NCI-H1436 treated with DMSO at 0.1 percent for 48 hours (cell line): ENCODE measurements at places on chromosomes 1 and 21.

- DNase-seq = no peak
Observed at GRCh38 chr1:246971090-246971721, 36.7 kb downstream of the ZNF695 start.

- DNase-seq = no peak
Observed at GRCh38 chr1:215475796-215476481, 91.2 kb upstream of the KCTD3 start.

DNA sequence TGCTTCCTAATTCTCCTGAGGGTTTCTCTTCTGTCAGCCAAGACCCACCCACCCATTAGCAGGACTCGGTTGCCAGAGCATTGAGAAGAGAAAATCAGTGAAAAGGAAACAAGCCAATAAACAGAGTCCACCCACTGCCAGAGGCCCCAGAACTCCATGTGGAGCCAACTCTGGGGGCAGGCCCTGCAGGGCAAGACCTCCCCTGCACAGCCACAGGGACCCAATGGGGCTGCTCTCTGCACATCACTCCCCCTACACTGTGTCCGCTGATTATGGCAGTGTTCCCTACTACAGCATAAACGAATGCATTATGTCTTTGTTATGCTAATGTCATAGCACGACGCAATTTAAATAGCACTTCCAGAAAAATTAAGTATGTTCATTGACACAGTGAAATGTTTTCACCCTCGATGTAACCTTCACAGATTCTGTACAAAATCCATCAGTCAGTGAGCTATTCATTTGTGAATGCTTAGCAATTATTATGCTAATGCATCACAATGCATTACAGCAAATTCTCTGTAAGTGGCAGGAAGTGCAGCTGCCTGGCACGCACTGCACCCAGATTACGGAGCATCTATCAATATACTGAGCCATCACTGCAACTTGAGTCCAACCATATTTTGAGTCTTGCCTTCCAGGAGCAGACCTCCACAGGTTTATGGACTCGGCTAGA lies 56.4 kb downstream of the GRIK3 start:
- no peak for DNase-seq

GRCh38 chr1:3193811-3194210 lies 124.8 kb downstream of the PRDM16 start:
- DNase-seq = no peak

DNA sequence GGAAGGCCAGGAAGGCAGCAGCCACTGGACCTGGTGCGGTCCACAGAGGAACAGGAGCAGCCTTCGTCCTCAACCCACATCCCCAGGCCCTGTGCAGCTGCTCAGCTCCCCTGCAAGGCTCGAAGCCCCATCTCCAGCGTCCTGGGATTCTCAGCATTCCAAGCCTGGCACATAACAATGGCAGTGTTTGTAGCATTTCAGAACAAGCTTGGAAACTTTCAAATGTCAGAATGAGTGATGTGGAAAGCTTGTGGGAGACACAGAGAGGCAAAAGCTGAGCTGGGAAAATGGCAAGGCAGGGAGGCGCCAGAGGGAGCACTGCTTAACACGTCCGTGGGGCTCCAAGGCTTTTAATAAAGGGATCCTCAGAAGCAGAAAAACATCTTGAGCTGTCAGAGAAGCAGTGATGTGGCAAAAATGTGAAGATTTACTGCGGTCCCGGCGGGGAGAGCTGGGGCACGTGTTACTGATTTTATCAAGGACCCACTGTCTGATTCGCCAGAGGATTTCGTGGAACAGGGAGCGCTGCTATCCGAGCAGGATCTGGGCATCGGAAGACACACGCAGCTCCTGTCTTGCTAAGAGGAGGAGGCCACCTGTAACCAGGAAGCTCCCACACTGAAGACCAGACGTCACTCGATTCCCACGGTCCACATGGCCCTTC lies 38.1 kb downstream of the TOMM20 start:
- DNase-seq = no peak

DNA sequence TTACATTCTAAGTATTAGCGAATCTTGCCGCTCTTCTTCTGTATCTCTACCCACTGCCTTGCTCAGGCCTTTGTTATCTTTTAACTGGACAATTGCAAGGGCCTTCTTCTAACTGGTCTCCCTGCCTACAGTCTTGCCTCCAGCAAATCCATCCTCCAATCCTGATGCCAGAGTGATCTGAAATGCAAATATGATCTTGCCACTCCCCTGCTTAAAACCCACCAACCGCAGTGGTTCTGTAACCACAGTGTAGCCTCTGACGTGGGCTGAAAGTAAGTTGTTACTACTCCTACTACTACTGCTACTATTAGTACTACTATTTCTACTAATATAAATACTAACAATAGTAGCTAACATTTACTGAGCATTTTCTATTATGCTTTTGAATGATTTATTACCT lies 12.4 kb downstream of the MOV10 start:
- DNase-seq = no peak

DNA sequence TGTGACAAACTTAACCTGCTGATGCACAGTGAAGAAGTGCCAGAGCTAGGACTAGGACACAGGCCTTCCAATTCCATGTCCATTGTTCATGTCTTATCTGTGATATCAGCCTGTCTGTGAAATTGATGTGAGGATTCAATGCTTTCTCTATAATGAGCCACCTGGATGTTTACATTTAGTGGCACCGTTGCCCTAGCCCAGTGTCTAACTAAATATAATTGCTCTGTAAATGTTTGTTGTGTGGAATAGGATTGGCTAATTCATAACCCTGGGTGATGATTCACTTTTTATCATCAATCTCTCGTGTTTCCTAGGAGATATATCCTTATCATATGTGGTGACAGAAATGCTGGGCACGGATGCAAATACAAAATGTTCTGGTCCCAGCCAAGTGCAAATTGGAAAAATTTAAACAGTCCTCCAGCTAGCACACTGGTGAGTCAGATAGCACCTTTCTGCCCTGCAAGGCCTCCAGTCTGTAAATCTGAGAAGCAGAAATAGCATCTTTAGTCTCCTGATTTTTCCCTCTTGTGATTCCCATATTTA lies 46.9 kb upstream of the GNG12 start:
- DNase-seq = peak; percentile 94

GRCh38 chr1:214935258-214935657 lies 147.3 kb upstream of the KCNK2 start:
- DNase-seq = no peak

DNA sequence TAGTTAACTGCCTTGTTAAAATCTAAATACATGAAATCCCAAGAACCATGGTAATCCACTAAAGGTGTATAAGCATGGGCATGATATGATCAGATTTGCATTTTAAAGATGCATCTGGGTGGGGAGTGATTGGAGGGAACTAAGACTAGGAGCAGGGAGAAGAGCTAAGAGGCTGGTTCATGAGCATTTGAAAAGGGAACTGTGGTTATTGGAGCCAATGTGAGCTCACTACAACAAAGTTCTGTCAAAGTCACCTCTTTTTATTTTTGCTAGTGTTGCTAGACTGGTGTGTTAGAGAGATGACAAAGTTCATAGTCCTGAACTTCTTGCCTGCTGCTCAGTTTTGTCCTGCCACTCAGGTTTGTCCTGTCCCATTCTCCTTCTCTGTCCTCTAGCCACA lies 67.1 kb upstream of the LRRC8D start:
- DNase-seq = no peak

DNA sequence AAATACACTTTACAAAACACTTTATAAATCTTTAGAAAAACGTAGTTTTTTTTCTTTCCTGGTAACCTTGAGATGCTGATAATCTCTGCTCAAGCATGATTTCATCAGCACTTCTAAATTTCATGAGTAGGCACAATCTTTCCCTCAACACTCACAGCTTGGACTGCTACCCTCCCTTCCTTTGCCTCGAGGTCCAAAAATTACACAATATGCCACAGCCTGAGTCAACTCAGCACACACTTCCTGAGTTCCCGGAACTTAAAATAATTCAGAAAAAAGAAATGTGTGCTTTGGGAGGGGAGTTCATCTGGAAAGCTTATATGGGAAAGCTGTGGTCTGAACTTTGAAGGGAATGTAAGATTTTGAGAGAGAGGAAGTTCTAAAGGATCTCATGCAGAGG lies 5.9 kb downstream of the CLCA2 start:
- no peak for DNase-seq

DNA sequence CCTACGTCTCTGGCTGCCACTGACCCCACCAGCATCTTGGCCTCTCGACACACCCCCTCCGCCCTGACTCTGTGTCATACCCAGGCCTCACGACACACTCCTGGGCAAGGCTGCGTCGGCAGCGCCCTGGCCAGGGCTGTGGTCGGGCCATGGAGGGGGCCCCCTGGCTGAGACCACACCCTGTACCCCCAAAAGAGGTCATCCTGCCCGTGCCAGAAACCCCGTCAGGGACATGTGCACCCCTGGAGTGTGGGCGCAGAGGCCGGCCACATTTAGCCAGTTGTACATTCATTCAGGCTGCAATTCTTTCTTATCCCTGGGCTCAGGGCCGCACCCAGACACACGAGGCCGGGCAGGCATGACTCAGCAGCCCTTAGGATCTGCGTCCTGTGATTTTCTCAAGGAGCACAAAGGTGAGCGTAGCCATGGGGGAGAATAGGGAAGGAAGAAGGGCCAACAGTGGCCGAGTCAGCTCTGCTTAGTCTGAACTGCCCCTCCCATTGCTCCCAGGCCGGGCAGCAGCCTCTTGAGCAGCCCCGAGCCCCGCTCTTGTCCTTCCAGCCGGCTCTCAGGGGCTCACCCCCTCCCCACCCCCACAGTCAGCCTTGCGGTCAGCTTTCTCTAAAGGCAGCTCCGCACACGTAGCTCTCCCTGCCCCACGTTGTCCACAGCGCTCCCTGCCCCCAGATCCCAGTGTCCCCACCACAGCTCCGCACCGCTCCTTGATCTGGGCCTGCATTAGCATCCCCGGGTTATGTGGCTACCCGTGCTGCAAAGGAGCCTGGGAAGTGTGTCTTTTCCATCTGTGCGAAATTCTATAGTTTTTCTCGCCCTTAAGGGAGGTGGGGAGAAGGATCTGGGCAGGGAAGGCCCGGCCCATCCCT lies 7.9 kb downstream of the CSTB start:
- DNase-seq = no peak

GRCh38 chr1:7103874-7104273 lies 318.6 kb downstream of the CAMTA1 start:
- DNase-seq = no peak

DNA sequence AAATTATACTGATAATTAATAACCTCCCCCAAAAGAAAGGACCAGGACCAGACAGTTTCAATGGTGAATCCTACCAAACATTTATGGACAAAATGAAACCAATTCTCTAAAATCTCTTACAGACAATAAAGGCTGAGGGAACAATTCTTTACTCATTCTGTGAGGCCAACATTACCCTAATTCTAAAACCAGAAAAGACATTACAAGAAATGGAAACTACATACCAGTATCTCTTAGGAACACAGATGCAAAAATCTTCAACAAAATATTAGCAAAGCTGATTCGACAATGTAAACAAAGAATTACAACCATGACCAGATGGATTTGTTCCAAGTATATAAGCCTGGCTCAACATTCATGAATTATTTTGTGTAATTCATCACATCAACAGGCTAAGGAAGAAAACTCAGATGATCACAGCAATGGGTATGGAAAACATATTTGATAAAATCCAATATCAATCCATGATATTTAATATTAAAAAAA lies 8.6 kb downstream of the TMED5 start:
- no peak for DNase-seq

GRCh38 chr1:153945131-153945794 lies 1.3 kb downstream of the DENND4B start:
- DNase-seq = no peak

- DNase-seq = no peak
Observed at GRCh38 chr1:11320153-11320936, 47.3 kb downstream of the UBIAD1 start.

DNA sequence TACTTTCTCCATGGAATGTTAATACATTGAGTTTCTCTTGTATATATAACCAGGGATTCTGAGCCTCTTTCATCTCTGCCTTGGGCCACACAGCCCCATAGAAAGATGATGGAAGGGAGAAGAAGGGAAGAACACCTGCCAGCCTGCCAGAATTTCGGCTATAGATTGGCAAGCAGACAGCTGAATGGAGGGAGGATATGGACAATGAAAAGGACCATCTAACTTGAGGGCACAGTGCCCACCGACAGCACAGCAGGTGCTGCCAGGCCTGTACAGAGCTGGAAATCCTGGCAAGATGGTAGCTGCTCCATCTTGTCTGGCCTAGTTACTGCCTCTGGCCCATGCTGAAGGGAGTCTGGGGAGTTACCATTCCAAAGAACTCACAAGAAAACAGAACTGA lies 244.3 kb downstream of the FGGY start:
- no peak for DNase-seq
